ENCODE measurements at places on chromosomes 2 and 18.

GRCh38 chr2:182078988-182079602 is 93.4 kb downstream of the PPP1R1C start:
- no peak overlapping the region for H3K27ac ChIP-seq
- H3K36me3 ChIP-seq, result no peaks in the 10 kb centered on the region
- H3K4me3 ChIP-seq, result no peak overlapping the region
- DNase-seq, result no peak
- no peaks in the 10 kb centered on the region for H3K27me3 ChIP-seq
- no peaks in the 10 kb centered on the region for H3K4me1 ChIP-seq

- DNase-seq, result no peak
Measured at GRCh38 chr18:21303895-21304294, 61.9 kb downstream of the GREB1L start.

DNA sequence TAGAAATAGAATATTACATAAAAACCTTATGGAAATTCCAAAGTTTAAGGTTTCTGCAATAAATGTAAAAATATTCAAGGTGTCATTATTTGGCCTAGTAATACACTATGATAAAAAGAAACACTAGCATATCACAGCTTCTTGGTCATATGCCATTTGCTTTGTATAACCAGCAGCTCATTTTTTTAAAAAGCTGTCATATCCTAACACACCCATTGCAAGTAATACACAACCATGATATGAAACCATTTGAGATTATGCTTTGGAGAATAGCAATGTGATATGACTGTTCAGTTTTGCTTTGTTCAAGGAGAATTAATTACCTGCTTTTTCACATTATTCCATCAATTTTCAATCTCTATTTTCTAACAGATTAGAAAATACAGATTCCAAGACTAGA is 149.0 kb downstream of the IKZF2 start:
- no peak overlapping the region for H3K4me3 ChIP-seq
- no peaks in the 10 kb centered on the region for H3K27me3 ChIP-seq
- H3K27ac ChIP-seq, result no peak overlapping the region
- peaks cover 60% of the 10 kb centered on the region for H3K4me1 ChIP-seq
- peaks cover 16% of the 10 kb centered on the region for H3K36me3 ChIP-seq
- no peak for DNase-seq

DNA sequence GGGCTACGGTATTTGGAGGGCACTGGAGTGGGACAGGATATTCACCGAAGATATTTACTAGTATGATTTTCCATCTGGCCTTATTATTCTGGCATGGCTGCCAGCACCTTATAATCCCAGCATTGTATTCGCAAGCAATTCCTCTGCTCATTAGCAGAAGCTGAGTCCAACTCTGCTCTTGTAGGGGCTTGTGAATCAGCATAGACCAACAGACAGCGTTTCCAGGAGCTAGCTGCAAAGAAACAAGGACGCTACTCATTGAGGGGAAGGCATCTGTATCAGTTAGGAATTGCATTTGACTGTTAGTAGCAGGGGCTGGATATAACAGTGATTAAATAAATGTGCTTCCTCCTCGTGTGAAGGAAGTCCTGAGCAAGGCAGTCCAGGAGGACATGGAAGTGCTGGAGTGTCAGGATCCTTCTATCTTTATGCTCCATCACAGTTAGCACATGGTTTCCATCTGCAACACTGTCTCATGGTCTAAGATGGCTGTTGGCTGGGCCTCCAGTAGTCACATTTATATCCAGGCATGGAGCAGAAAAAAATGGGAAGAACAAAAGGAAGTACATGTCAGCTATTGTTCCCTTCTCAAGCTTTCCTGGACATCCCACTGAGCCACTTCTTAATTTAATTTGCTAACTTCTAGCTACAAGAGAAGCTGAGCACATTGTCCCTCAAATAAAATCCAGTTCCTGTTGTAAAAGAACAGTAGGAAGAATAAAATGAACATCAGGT is 214.1 kb downstream of the C1D start:
- H3K4me1 ChIP-seq, result no peaks in the 10 kb centered on the region
- DNase-seq, result no peak
- no peak overlapping the region for H3K27ac ChIP-seq
- H3K4me3 ChIP-seq, result no peak overlapping the region

DNA sequence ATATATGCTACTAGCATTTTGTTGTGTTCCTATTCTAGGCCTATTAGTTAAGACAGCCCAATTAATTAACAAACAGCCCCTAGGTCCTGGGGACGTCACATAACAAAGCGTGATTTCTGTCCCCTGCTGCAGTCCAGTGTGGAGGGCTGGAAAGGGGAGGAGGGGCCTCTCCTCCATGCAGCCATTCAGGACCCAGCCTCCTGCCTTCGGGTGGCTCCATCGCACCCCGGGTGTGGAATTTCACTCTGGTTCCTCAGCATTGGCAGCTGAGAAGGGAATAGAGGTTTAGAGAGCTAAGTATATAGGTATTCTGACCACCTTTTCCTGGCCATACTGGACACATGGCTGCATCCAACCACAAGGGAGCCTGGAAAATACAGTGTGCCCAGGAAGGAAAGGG is 42.4 kb downstream of the MC2R start:
- no peak overlapping the region for H3K4me3 ChIP-seq
- peaks cover 21% of the 10 kb centered on the region for H3K27me3 ChIP-seq

DNA sequence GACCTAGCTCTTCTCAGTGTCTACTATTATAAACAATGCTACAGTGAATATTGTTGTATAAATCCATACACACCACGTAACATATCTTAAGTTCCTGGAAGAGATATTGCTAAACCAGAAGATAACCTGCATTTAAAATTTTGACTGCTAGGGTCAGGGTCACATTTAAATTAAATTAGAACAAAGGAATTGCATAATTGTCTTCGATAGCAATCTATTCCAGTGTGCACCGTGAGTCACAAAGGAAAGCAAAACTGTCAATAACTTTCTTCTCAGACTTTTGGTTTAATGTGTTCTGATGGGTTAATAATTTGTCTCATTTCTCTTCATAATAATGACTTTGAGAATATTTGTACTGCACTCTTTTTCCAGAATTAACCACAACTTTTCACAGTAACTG is 4.2 kb downstream of the GEN1 start:
- no peak overlapping the region for H3K27ac ChIP-seq
- DNase-seq, result no peak
- H3K4me1 ChIP-seq, result peaks cover 19% of the 10 kb centered on the region
- no peaks in the 10 kb centered on the region for H3K27me3 ChIP-seq

DNA sequence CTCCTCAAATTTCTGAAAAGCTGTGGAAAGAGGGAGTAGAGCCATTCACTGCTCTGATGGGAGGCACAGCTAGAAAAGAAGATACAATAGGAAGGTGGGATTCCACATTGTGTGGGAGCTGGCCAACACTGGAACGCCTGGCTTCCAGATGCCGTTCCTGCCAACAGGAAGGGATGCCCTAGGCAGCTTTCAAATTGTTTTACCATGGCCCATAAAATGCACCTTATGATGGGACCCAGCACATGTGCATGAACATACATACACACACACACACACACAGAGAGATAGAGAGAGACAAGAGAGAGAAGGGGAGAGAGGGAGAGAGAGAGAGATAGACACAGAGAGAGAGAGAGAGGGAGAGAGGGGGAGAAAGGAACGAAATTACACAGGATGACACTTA is 86.1 kb upstream of the BZW1 start:
- H3K4me1 ChIP-seq, result peaks cover 7% of the 10 kb centered on the region
- H3K4me3 ChIP-seq, result no peak overlapping the region
- no peak overlapping the region for H3K27ac ChIP-seq
- H3K27me3 ChIP-seq, result peaks cover 6% of the 10 kb centered on the region
- no peaks in the 10 kb centered on the region for H3K36me3 ChIP-seq
- no peak for DNase-seq

- H3K4me3 ChIP-seq, result peak overlapping the region; percentile 64
- peak; percentile 72 for DNase-seq
- peak overlapping the region; percentile 80 for H3K27ac ChIP-seq
Measured at GRCh38 chr18:51164342-51164741, 33.1 kb downstream of the MEX3C start.

GRCh38 chr18:54453996-54454395 is 96.3 kb downstream of the C18orf54 start:
- H3K27me3 ChIP-seq, result peaks cover 16% of the 10 kb centered on the region
- H3K4me3 ChIP-seq, result no peak overlapping the region
- no peaks in the 10 kb centered on the region for H3K4me1 ChIP-seq
- H3K36me3 ChIP-seq, result no peaks in the 10 kb centered on the region
- no peak overlapping the region for H3K27ac ChIP-seq

DNA sequence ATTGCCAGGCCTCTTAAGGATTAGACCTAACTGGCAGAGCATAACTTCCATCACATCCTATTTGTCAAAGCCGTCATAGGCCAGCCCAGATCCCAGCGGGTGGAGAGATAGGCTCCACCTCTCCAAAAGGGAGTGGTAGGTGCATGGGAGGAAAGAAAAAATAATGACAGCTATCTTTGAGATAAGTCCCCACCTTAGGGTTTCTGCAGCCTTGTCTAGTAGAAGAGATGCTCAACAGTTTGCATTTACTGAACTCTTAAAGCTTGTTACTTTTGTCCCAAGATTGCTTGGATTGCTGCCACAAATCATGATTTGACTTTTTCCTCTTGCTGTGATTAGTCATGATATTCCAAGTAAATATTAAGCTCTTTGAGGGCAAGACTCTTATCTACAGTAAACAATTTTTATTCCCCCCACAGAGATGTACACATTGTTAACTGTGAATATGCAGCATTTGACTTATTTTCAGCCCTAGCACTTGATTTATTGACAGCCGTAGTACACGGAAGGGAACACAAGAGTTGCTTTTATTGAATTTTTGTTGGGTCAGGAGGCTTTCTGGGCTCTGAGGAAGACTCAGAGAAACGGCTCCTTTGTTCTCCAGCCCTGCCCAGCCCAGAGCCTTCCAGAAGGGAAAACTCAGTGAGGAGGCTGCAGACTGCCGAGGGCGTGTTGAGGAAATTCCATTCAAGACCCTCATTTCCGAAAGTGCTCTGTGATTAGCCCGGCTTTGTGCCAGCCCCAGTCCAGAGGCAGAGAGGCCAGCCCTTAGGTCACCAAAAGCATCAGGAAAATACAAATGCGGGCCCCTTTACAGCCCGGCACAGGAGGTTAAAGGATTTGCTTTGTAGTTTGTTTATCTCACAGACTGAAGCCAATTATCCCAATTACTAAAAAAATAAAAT is 75.5 kb upstream of the ZNF532 start:
- no peaks in the 10 kb centered on the region for H3K36me3 ChIP-seq
- no peak overlapping the region for H3K4me3 ChIP-seq
- H3K27me3 ChIP-seq, result no peaks in the 10 kb centered on the region
- no peak for DNase-seq
- H3K27ac ChIP-seq, result no peak overlapping the region

- H3K27ac ChIP-seq, result no peak overlapping the region
- H3K4me1 ChIP-seq, result no peaks in the 10 kb centered on the region
- peaks cover 4% of the 10 kb centered on the region for H3K27me3 ChIP-seq
- no peak overlapping the region for H3K4me3 ChIP-seq
- no peaks in the 10 kb centered on the region for H3K36me3 ChIP-seq
Measured at GRCh38 chr18:70246061-70246466, 40.6 kb upstream of the RTTN start.

- no peaks in the 10 kb centered on the region for H3K27me3 ChIP-seq
- H3K36me3 ChIP-seq, result peaks cover 9% of the 10 kb centered on the region
- no peak for DNase-seq
- no peak overlapping the region for H3K27ac ChIP-seq
Measured at GRCh38 chr2:210440206-210440605, 36.4 kb downstream of the LANCL1 start.

DNA sequence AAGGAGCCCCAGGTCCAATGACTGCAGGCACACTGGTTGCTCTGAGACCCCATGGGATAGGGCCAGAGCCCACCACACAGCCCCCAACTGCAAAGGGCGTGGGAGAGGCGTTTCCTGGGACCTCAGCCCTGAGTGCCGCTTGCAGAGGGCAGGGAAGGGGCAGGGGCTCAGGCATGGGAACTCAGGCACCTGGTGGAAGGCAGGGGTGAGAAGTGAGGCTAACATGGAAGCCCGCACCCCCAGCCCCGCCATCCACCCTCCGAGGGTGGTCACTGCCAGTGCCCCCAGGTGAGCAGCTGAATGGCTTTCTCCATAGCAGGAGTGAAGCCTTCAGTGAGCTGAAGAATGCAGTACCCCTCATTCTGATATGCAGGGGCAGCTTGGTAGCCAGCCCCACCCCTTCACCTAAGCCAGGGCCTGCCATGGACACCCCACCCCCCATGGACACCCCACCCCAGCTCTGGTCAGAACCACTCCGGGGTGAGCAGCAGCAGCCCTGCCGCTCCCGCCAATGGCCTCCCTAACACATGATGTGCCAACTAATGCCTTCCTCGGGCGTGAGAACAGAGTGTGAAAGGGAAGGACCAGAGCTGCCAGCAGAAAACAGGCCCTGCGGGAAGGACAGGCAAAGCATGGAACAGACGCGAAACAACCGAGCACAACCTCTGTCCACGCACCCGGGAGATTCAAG is 6.6 kb downstream of the KIF1A start:
- no peak overlapping the region for H3K4me3 ChIP-seq
- H3K36me3 ChIP-seq, result peaks cover 4% of the 10 kb centered on the region
- H3K27me3 ChIP-seq, result peaks cover 14% of the 10 kb centered on the region

- no peak for DNase-seq
- H3K27me3 ChIP-seq, result peaks cover 6% of the 10 kb centered on the region
- no peak overlapping the region for H3K4me3 ChIP-seq
- no peaks in the 10 kb centered on the region for H3K36me3 ChIP-seq
- no peaks in the 10 kb centered on the region for H3K4me1 ChIP-seq
Measured at GRCh38 chr18:36582988-36583745, 245.6 kb downstream of the TPGS2 start.

DNA sequence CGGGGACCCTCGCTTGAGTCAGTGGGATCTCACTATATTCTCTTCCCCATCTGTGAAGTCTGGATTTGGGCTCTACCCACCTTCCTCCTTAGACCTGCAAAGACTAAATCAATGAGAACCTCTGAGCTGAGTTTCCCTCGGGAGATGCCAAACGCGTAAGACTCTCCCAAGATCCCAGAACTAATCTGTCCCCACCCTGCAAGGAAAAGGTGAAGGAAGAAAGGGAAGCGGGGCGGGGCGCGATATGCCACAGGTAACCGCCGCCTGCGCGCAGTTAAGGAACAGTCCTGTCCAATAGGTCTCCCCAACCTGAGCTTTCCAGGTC is 780 bp downstream of the SRD5A2 start:
- no peak overlapping the region for H3K4me3 ChIP-seq
- H3K36me3 ChIP-seq, result peaks cover 6% of the 10 kb centered on the region
- no peak for DNase-seq
- peaks cover 27% of the 10 kb centered on the region for H3K27me3 ChIP-seq

DNA sequence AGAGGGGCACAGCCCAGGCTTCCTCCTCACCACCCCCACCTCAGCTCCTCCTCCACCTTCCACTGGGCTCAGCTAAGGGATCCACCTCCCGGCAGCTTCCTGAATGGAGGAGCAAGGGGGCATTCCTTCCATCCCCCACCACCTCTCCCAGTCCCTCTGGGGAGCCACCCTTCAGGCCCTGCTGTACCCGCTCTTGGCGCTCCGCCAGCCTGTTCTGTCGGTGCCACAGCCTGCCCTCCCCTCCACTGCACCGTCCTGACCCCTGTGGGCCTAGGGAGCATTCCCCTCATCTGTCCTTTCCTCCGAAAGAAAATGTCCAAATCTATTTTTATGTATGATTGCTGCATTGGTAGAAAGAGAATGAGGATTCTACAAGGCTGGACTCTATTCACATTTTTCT is 59.9 kb downstream of the KIF1A start:
- no peaks in the 10 kb centered on the region for H3K36me3 ChIP-seq
- H3K27ac ChIP-seq, result no peak overlapping the region
- H3K4me1 ChIP-seq, result no peaks in the 10 kb centered on the region
- H3K4me3 ChIP-seq, result no peak overlapping the region

GRCh38 chr2:32074134-32074506 is 10.8 kb downstream of the SPAST start:
- H3K27ac ChIP-seq, result no peak overlapping the region
- H3K4me3 ChIP-seq, result no peak overlapping the region
- H3K27me3 ChIP-seq, result no peaks in the 10 kb centered on the region
- H3K4me1 ChIP-seq, result peaks cover 13% of the 10 kb centered on the region

All from natural killer cell treated with Interleukin-12 subunit alpha and Interleukin-12 subunit beta and Interleukin-15 and Interleukin-18, amount 100 ng/mL, for 72 hours (primary cell).